CD4-positive, alpha-beta T cell treated with Interleukin-1 beta for 1 hour (primary cell): ENCODE measurements at places on chromosomes 2 and 18.

DNA sequence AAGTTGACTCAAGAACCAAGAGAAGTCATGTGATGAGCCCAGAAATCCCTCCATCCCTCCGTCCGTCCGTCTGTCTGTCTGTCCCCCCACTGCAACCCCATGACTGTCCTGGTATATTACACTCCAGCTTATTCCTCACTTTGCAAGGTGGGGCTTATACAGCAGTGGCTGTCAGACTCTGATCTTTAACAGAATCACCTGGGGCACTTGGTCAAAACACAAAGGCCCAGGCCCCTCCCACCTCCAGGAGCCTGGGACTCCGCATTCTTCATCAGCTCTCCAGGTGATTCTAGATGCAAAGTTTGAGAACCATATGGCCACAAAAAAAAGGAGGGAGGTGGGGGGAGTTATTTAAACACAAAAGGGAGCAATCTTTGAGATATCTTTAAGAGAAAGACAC lies 61.4 kb downstream of the MYO5B start:
- no peak for DNase-seq

DNA sequence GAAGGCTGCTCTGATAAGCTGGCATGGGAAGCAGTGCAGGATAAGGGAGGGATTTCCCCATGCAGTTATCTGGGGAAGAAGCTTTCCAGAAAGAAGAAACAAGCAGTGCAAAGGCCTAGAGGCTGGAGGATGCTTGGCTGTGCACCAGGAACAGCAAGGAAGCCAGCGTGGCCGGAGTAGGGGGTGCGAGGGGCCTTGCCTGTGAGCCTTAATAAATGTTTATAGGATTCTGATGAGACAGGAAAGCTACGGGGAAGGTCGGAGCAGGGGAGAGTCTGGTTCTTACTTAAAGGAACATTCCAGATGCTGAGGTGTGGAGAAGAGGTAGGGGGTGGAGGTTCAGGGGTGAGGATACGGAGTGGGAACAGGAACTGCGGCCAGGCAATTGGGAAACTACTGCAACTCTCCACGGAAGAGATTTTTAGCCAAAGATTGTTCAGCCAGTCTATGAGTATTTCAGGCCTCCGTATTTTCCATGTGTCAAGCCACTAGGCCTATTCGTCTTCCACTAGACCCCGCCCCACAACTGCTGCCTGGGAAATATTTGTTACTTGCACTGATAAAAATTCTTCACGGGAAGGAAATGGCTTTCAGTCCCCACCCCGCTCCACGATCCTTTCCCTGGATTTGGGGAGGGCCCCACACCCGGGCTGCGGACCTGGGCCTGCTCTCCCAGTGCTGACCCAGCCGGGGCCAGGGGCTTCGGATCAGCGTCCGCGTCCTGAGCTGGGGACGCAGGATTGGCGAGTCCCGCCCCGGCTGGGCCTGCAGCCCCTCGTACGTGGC lies 516 bp downstream of the EIF2AK2 start:
- DNase-seq, result no peak

GRCh38 chr2:119684518-119684917 lies 5.5 kb downstream of the TMEM177 start:
- DNase-seq, result no peak

- no peak for DNase-seq
Measured at GRCh38 chr2:65456886-65457285, 24.5 kb upstream of the SPRED2 start.

DNA sequence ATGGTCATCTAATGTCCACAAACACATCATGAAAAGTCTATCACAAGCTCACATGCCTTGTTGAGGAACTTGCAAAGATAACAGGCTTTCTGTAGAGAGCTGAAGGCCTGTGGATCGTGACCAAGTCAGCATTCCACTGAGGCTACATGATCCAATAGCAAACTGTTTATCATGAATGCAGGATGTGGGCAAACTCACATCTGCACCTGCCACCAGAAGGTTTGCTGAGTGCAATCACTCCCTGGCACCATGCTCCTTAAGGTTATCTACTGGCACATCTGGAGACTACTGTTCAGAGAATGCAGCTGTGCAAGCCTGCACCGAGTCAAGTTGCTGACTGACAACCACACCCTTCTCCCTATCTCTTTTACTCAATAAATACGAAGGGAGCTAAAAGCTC lies 67.3 kb upstream of the ACAA2 start:
- DNase-seq, result no peak

GRCh38 chr2:48113767-48114166 lies 207.5 kb upstream of the FBXO11 start:
- no peak for DNase-seq

GRCh38 chr2:199339891-199340605 lies 117.7 kb downstream of the SATB2 start:
- DNase-seq, result no peak

GRCh38 chr18:78738076-78738690 lies 241.4 kb upstream of the SALL3 start:
- DNase-seq, result no peak

DNA sequence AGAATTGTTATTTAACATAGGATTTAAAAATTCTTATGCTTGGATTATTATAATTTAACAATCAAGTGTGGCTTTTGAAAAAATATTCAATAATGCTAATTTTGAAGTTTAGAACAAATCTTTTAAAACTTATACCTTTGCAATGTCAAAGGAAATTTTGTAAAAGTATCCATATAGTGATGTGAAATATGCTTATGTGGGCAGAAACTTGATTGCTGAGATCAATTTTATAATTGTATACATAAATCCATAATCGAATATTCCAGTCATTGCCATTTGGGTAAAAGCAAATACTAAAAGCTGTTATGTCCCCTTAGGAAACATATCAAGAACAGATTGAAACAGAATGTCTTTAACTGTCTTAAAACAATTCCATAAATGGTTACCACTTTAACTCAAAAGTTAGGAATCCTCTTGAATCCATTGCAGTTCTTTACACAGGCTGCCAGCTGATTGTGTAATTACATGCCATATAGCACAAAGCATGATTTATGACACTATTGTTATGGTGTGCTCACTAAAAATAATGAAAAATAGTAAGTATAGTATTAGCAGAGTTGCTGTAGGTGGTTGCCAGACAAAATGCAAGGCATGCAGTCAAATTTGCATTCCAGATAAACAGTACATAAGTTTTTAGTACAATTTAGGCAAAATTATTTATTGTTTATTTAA lies 24.2 kb downstream of the PLCL1 start:
- no peak for DNase-seq

GRCh38 chr18:8706791-8707555 lies 1.6 kb downstream of the MTCL1 start:
- peak; percentile 8 for DNase-seq

GRCh38 chr18:50125456-50125855 lies 69.5 kb downstream of the MYO5B start:
- DNase-seq, result no peak

DNA sequence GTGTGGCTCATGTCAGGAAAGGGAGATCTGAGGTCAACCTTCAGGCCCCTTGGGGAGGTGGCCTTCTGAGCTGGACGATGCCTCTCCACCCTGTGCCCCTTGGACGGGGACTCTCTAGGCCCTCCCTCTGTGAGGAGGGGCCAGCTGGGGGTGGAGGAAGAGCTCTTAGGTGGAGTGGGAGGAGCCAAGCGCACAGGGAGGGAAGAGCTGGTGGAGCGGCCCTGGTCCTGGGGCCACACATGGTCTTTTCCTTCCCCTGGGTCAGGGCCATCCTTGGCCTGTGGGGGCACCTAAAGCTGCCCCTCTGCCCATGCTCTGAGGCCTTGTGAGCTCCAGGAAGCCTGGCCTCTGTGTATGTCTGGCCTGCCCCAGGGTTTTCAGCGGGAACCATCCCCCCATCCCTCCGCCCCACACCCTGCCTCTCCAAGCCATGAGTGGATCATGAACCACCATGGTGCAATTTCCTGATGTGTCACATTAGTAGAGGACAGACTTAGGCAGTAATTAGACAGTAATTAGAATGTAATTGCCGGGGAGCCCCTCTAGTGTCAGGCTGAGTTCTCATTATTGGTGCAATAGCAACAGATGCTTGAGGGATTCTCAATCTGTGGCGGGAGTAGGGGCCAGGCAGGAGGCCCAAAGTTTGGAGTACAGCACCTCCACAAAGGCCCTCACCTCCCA lies 63.0 kb downstream of the GLI2 start:
- DNase-seq, result no peak

DNA sequence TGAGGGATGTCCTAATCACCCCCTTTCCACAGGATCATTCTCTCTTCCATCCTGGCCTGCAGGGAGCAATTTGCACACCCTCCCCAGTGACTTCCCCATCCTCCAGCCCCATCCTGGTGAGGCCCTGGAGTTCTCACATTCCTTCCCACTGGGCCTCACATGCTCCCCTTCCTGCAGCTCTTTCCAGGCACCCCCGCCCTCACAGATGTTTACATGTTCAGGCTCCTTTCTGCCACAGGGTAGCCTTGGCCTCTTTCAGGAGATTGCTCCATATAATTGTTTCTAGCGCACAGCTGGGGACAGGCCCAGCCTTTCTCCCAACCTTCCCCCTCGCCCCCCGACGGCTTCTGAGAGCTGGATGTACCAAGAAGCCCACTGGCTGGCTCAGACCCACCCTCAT lies 288.4 kb upstream of the TRIB2 start:
- no peak for DNase-seq

GRCh38 chr2:201250741-201251140 lies 9.6 kb upstream of the CASP8 start:
- no peak for DNase-seq

- no peak for DNase-seq
Measured at GRCh38 chr18:26630596-26630995, 82.2 kb upstream of the KCTD1 start.

GRCh38 chr2:199431746-199432213 lies 26.0 kb downstream of the SATB2 start:
- no peak for DNase-seq

DNA sequence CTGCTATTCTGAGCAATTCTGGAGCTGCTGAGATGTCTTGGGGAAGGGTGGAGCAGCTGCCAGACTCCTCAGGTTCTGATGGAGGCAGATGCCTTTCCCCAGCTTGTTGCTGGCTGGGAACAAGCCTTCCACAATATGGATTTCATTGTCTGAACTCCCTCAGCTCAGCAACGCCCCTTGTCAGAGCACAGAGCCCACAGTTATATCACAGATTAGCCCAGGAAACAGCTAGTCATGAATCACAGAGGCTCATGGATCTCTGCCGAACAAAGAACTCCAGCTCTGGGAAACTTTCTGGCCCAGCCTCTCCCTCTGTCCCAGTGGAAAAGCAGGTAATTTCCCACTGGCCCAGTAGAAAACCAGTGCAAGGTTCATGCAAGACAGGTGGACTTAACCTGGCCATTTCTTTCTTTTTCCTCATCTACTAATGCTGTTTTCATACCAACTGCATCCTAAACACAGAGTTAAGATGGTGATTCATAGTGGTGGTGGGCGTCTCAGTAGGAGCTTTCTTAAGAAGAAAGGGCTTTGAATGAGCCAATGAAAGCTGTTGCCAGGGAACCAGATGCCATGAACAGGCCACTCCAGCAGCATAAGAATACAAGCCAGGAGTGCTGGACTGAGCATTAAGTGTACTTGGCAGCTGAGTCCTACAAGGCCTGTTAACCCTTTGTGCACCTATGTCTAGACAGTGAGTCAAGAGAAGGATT lies 8.7 kb upstream of the KIAA2012 start:
- DNase-seq, result no peak

- DNase-seq, result no peak
Measured at GRCh38 chr2:133271105-133271504, 297.2 kb downstream of the NCKAP5 start.

- DNase-seq, result no peak
Measured at GRCh38 chr2:85145116-85145820, 12.1 kb downstream of the TCF7L1 start.

DNA sequence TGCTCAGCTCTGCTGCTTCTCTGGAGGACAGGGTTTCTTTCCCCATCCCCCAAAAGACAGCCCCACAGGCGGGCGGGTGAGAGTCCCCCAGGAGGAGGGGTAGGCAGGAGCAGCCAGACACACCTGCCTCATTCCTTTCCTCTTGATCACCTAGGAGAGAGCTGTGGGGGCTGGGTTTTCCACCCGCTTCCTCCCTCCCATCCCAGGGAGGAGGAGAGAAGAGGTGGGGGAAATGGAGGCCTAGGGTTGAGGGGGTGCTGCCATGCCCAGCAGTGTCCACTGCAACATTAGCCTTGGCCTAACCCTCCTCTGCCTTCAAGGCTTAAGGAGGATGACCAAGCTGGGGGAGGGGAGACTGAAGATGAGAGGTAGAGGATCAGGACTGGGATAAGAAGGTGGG lies 14.7 kb downstream of the WNT10A start:
- DNase-seq, result no peak

GRCh38 chr18:2448565-2449151 lies 122.6 kb downstream of the METTL4 start:
- no peak for DNase-seq

DNA sequence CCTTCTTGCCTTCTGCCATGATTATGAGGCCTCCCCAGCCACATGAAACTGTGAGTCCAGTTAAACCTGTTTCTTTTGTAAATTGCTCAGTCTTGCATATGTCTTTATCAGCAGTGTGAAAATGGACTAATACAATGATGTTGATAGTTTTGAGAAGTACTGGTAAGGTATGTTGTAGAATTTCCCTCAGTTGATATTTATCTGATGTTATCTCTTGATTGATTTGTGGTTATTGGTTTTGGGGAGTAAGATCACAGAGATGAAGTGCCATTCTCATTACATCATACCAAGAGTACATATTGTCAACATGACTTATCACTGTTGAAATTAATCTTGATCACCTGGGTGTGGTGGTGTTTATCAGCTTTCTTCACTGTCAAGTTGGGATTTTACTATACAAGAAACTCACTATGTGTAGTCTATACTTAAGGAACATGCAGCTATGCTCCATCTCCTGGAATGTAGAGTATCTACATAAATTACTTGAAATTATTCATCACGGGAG lies 5.1 kb upstream of the SPAG16 start:
- DNase-seq, result no peak

GRCh38 chr2:219252900-219253752 lies at the start of gene TUBA4B:
Gene TUBA4B, plus strand, starts transcription at chr2:219253243. Its CDS starts 165 bp downstream, at chr2:219253408.
- peak; percentile 44 for DNase-seq

DNA sequence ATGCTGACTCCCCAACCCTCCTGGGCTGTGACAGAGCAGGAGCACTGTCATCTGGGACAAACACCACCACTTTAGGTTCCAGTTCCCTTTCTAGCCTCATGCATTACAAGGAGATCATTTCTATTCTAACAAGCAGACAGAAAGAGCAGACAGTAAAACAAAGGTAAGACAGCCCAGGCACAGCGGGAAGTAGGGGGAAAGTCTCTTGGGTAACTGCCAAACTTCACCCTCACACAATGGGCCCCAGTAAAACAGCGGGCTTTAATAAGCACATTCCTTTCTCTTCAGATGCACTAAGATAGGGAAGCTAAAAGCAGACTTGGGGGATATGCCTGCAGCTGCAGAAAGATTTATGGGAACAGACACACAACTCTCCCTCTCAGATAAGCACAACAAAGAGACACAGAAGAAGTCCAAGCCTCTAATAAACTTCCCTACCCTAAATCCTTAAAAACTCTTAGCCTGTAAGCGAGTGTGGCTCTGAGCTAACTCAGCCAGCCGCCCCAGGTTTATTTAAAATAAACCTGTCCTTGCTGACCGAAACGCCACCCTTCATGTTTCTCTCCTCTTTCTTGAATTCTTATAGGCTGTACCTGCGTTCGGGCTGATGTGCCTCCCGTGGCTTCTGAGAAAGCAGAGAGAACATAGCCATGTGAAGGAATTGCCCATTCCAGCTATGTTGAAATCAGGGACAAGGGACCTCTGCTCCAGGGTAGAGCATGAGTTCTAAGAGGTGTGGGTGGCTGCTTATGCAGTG lies 726.8 kb upstream of the DDX18 start:
- DNase-seq, result no peak
